Activated CD8-positive, alpha-beta memory T cell treated with anti-CD3 and anti-CD28 coated beads, Interleukin-2, amount 10 ng/mL, durations not matched to agents 7 days and 5 days (primary cell): ENCODE measurements at places on chromosomes 3 and 15. TPM values are rescaled to one million over a fixed set of nuclear protein-coding genes. Genes with fewer than 3 reads are reported as not detected.

Gene HAPLN3
- 37.3 TPM for total RNA-seq

Gene DNASE1L3
- not detected for total RNA-seq

DNA sequence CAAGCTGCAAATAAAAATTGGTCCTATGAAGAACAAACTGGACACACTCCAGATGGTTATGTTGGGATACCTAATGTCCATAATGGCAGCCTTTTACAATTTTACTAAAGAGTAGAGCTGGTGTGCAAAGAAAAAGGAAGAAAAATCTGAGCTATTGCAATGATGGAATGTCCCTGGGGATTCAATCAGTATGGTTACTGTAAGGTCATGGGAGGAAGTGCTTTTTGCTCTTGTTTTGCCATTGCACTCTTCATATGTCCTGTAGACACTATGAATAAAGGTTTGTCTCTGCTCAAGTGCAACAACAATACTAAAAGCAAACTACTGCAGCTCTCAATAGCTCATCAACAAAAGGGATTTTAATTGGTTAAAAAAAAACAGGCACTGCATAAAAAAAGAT is 5.4 kb downstream of the PFN2 start:
- no peak for DNase-seq

GRCh38 chr3:12536423-12536822 is 8.9 kb downstream of the MKRN2OS start:
- DNase-seq = no peak

GRCh38 chr15:67100801-67101581 is 35.6 kb downstream of the SMAD3 start:
- DNase-seq = peak; percentile 82

Gene TWF2
- total RNA-seq = 131 TPM

DNA sequence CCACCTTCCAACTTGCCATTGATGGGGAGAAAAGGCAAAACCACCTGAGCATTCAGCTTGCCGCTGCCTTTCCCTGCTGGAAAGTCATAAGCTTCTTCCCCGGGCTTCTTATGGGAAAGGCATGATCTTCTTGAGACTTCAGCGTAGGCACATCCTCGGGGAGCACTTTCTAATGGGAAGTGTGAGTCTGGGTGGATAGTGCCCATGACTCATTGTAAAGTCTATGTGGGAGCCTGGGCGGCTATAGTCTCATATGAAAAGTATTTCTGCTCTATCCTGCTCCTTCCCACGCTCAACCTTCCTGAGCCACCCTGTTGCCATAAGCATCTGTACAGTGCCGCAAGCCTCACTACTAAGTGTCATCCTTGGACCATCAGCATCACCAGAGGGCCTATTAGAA is 309.9 kb upstream of the THBS1 start:
- no peak for DNase-seq

GRCh38 chr3:52688266-52688665 is 2.4 kb downstream of the GNL3 start:
- DNase-seq = no peak

DNA sequence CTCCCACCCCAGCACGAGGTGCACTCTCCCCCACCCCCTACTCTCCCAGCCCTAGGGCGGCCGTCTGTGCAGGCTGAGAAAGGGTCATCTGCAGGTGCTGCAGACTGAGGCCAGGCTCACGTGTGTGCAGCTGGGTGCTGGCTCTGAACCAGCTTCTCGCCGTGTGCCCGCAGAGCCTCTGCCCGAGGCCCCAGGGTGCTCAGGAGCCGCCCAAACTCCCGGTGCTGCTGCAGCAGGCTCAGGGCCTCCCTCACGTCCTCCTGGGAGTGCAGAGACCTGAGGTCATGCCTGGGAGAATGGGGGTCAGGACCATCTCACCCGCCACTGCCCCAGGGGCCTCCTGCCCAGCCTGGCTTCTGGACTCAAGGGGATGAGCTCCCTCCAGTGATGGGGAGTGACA is 17.2 kb downstream of the SPTBN5 start:
- no peak for DNase-seq

DNA sequence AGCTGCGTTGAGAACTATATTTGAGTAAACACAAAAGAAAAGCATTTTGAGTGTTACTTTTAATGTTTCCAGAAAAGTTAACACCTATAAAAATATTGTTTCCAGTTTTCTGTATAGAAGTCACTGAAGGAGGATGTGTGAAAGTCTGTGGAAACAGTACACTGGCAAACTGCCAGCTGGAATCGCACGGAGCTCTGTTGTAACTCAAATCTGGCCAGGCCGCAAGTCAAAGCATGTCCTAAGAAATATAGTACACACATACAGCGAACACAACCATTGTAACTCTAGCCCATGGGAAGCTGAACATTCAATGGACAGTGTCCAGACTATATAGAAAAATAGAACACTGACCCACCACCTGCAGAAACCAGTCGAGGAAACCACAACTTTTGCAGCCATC is 657.2 kb downstream of the FHIT start:
- DNase-seq = no peak

GRCh38 chr15:75194397-75194796 is 7.3 kb upstream of the C15orf39 start:
- DNase-seq = no peak
